CD4-positive, alpha-beta T cell treated with Interleukin-6 for 4 hours (primary cell): ENCODE measurements at places on chromosomes 7 and 10.

DNA sequence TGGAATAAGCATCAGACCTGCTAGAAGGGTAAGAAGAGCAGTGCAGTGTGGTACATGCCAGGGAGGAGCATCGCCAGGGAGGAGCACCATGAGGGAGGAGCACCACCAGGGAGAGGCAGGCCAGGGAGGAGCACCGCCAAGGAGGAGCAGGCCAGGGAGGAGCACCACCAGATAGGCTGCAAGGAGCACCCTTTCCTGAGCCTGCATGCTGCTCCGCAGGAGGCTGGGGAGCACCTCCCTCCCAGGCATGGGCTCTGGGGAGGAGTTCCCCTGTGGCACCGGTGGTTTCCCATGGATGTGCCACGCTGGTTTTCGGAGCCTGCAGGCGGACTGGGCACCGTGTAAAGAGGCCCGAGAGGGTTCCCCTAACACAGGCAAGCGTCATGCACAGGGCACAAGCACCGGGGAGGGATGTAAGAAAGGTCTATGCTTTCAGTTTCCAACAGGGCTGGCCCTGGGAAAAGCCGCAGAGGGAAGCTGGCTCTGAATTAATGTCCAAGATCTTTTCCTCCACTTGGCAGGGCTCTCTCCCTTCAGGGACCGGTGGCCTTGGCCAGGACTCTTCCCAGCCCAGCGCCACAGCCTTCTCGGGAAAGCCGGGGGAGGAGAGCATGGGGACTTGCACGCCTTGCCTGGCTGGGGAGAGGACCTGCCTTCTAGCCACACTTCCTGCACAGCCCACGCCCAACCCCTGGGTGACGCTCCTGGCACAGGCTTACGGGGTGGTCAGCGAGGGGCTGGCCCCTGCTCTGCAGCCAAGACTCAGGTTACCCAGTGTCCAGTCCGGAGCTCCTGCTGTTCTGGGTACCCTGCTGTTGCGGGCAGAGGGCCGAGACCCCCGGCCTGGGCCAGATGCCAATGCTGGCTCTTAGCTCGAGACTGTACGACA lies 11.5 kb upstream of the GPER1 start:
- no peak for DNase-seq

- no peak for DNase-seq
These were observed 15.3 kb upstream of the ADAMTS14 start for GRCh38 chr10:70657041-70657440.

DNA sequence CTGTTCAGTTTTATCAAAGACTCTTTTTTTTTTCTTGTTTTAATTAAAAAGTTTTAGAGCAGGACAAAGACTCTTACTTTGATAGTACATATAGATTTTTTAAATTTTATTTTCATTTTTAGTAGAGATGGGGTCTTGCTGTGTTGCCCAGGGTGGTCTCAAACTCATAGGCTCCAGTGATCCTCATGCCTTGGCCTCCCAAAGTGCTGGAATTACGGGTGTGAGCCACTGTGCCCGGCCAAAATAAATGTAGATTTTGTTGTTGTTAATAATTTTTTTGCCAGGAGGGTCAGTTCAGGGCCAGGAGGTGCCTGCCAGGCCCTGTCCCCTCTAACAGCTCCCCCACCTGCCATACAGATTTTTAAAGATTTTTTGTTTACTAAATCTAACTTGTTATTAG lies 17.0 kb downstream of the DENND10 start:
- no peak for DNase-seq

- no peak for DNase-seq
These were observed 4.1 kb downstream of the KNDC1 start for GRCh38 chr10:133163889-133164815.

DNA sequence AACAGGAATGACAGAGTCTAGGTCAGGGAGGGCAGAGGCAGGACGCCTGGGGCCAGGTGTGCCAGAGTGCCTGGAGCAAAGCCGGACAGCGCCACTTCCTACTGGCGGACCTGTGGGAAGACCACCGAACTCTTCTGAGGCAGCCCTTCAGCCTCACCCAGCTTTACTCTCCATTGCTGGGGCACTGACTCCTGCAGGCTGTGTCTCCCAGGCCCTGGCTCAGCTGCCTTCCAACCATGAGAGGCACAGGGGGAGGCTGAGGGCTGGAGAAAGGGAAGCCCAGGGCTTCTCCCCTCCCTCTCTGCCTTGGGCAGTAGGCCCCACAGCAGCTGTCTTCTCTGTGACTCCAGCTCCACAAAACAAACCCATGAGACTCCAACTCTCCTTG lies 139.6 kb upstream of the UNC5B start:
- no peak for DNase-seq
